ENCODE measurements at places on chromosomes 3 and 15.
A peak's percentile ranks its signal among the peaks of the same experiment; 100 is the strongest.

GRCh38 chr15:96593735-96594134 lies 263.2 kb downstream of the NR2F2 start:
- no peaks in the 10 kb centered on the region for H3K27me3 ChIP-seq
- H3K36me3 ChIP-seq: no peaks in the 10 kb centered on the region
- no peaks in the 10 kb centered on the region for H3K4me1 ChIP-seq
- no peak overlapping the region for H3K4me3 ChIP-seq
- no peak overlapping the region for H3K27ac ChIP-seq

DNA sequence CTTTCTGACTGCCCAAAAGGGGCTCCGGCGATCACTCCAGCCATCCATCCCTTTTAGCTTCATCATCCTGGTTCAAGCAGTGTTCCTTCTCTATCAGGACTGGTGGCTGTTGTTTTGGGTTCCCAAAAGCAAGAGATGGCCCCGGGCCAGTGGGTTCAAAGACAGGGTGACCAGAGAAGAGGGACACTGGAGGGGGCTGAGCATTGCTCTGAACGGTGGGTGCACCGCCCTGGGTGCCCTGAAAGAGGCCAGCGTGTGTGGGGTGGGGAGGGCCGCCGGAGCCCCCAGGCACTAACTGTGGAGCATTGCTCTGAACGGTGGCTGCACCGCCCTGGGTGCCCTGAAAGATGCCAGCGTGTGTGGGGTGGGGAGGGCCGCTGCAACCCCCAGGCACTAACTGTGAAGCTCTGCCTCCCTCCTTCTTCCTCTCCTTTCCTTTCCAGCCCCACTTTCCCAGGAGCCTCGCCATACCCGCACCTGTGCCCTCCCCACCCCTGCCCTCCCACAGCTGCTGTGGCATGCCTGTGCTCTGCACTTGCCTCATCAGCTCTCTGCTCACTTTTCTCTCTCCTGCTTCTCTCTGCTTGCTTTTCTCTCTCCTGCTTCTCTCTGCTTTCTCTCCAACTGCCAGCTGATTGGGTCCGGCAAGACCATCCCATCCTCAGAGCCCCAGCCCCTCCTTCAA lies 37.4 kb upstream of the OR4F6 start:
- H3K36me3 ChIP-seq: no peaks in the 10 kb centered on the region
- no peaks in the 10 kb centered on the region for H3K4me1 ChIP-seq
- DNase-seq: no peak

- peaks cover 12% of the 10 kb centered on the region for H3K36me3 ChIP-seq
- no peaks in the 10 kb centered on the region for H3K27me3 ChIP-seq
- H3K4me1 ChIP-seq: peaks cover 46% of the 10 kb centered on the region
- H3K27ac ChIP-seq: peak overlapping the region; percentile 20
Measured at GRCh38 chr3:32948625-32949445, 2.6 kb upstream of the CCR4 start.

DNA sequence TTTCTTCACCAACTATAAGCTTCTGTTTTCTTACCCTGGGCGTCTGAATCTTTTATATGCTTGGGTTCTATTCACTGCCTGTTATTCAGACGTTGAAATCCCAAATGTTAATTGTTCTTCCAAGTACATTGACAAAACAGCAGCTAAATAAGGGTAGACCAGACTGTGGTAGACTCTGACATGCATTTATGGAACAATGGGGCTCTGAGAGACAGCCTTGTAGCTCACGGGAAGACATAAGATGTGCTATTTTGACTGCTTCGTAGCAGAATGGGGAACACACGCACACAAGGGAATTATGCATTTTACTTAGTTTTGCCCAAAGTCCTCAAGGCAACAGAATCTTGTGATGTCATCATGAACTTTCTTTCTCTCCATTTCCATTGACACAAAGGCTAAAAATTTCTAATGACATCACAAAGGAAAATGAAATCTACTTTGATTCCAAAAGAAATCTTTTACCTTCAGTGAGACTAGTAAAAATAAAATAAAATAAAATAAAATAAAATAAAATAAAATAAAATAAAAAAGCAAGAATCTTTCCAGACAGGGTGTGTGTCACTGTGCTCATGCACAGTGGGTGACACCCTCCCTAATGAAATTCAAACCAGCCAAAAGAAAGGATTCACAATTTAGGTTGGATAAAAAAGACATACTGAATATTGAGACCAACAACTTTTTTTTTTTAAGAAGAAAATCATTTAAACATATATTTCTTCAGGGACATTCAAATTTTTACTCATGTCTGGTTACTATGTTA lies 346.6 kb downstream of the ZBTB20 start:
- no peak overlapping the region for H3K27ac ChIP-seq
- no peaks in the 10 kb centered on the region for H3K27me3 ChIP-seq
- H3K4me1 ChIP-seq: no peaks in the 10 kb centered on the region
- H3K4me3 ChIP-seq: no peak overlapping the region
- H3K36me3 ChIP-seq: no peaks in the 10 kb centered on the region

- H3K36me3 ChIP-seq: no peaks in the 10 kb centered on the region
- DNase-seq: no peak
- H3K4me3 ChIP-seq: no peak overlapping the region
- no peak overlapping the region for H3K27ac ChIP-seq
- H3K27me3 ChIP-seq: no peaks in the 10 kb centered on the region
Measured at GRCh38 chr3:100641471-100642032, 32.2 kb downstream of the ADGRG7 start.

- no peak for DNase-seq
- no peak overlapping the region for H3K4me3 ChIP-seq
- H3K4me1 ChIP-seq: no peaks in the 10 kb centered on the region
- H3K27ac ChIP-seq: no peak overlapping the region
- peaks cover 7% of the 10 kb centered on the region for H3K27me3 ChIP-seq
Measured at GRCh38 chr3:125959317-125960065, 9.5 kb upstream of the ROPN1B start.

DNA sequence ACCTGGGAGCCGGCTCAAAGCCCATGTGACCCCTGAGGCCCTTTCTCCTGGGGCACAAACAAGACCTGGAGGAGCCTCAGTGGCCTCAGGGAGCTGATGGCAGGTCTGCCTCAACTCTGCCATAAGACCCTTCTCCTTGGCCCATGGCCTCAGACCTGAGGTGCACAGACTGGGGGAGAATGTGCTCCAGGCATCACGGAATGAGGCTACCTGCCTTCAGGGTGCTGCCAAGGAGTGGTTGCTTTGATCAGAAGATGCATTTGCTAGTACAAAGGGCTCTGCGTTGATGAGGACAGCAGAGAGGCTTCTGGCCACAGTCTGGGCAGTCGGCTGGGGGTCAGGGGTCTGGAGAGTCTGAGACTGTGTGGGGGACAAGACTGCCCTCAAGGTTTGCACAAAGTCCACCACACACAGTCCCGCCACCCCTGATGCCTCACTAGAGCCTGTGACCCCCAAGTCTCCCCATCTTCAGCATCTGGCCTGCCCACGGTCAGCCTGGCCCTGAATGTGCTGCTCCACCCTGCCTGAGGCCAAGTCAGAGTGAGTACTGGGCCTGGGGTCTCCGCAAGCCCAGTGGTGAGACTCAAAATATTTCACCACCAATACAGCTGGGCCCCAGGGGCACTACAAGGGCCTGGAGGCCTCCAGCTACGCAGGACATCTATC lies 26.6 kb downstream of the ALDH1L1 start:
- no peaks in the 10 kb centered on the region for H3K4me1 ChIP-seq
- H3K4me3 ChIP-seq: no peak overlapping the region
- no peak overlapping the region for H3K27ac ChIP-seq
- H3K36me3 ChIP-seq: no peaks in the 10 kb centered on the region
